Muscle of leg (tissue), 16 donors: ENCODE measurements at places on chromosomes 4 and X. TPM values are rescaled to one million over a fixed set of nuclear protein-coding genes. Genes with fewer than 3 reads are reported as not detected.

- no peak overlapping the region for H3K27ac ChIP-seq
- H3K27me3 ChIP-seq: no peaks in the 10 kb centered on the region
- DNase-seq: no peak
- H3K36me3 ChIP-seq: no peaks in the 10 kb centered on the region
- no peak overlapping the region for H3K4me3 ChIP-seq
Measured at GRCh38 chr4:108979759-108980158, 216.9 kb upstream of the ETNPPL start.

DNA sequence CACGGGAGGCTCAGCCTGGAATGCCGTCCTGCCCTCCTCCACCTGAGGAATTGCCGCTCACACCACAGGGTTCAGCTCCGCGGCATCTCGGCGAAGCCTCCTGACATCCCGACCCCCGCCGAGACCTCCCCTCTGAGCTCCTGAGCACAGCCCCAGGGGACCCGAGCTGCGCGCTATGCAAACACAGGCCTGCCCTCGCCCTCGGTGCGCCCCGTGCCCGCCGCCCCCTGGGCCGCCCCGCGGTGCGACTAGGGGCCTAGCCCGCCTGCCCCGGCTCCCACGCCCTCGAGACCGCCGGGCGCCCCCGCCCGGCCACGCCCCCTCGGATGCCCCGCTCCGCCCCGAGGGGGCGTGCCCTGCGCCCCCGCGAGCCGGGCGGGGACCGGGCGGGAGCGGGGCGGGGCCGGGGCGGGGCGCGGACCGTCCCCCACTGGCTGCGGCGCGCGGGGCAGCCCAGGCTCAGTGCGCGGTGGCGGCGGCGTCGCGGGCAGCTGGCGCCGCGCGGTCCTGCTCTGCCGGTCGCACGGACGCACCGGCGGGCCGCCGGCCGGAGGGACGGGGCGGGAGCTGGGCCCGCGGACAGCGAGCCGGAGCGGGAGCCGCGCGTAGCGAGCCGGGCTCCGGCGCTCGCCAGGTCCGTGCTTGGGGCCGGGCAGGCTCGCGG is at the start of gene FGFR3:
TSS of gene FGFR3 (plus strand) at position 462 of the 664 bp plus-strand sequence. CDS start 642 bp downstream, outside the sequence.
- H3K4me3 ChIP-seq: peak within 1 kb of the TSS; percentile 6
- H3K36me3 ChIP-seq: no peaks in the 10 kb centered on the region
- no peak within 1 kb of the TSS for H3K27ac ChIP-seq
- peaks cover 16% of the 10 kb centered on the region for H3K4me1 ChIP-seq

Gene MAGEA3
- not detected for polyA plus RNA-seq

- peak; percentile 61 for DNase-seq
- peaks cover 19% of the 10 kb centered on the region for H3K27me3 ChIP-seq
- no peaks in the 10 kb centered on the region for H3K4me1 ChIP-seq
- no peak overlapping the region for H3K27ac ChIP-seq
- no peak overlapping the region for H3K4me3 ChIP-seq
- H3K36me3 ChIP-seq: no peaks in the 10 kb centered on the region
Measured at GRCh38 chrX:16559206-16559619, 90.7 kb upstream of the S100G start.

DNA sequence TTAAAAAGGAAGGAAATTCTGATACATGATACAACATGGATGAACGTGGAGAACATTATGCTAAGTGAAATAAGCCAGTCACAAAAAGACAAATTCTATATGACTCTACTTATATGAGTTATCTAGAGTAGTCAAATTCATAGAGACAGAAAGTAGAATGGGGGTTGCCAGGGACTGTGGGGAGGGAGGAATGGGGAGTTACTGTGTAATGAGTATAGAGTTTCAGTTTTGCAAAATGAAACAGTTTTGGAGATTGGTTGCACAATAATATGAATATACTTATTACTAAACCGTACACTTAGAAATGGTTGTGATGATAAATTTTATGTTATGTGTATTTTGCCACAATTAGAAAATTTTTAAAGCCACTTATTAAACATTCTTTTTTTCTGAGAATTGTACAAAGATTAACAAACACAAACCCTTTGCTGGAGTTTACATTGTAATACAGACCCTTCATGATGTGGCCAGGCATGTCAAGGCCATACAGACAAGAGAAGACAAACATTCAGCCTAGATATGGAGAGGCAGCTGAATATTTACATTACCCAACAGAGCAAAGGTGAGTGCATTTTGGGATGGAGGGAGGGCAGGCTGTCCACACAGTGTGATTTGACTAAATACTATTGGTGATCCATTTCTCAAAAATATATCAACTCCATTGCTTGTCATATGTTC is 21.2 kb upstream of the GPC3 start:
- H3K27me3 ChIP-seq: peaks cover 2% of the 10 kb centered on the region
- DNase-seq: no peak
- H3K4me1 ChIP-seq: no peaks in the 10 kb centered on the region
- no peaks in the 10 kb centered on the region for H3K36me3 ChIP-seq
- no peak overlapping the region for H3K27ac ChIP-seq

Gene EDNRA
- polyA plus RNA-seq: 35.3 TPM

Gene CMC4
- 6.6 TPM for polyA plus RNA-seq

- H3K27me3 ChIP-seq: no peaks in the 10 kb centered on the region
- H3K27ac ChIP-seq: no peak overlapping the region
- H3K4me1 ChIP-seq: no peaks in the 10 kb centered on the region
- no peak overlapping the region for H3K4me3 ChIP-seq
Measured at GRCh38 chr4:7096236-7096635, 28.4 kb upstream of the GRPEL1 start.

Gene DCAF16
- polyA plus RNA-seq: 22.4 TPM

DNA sequence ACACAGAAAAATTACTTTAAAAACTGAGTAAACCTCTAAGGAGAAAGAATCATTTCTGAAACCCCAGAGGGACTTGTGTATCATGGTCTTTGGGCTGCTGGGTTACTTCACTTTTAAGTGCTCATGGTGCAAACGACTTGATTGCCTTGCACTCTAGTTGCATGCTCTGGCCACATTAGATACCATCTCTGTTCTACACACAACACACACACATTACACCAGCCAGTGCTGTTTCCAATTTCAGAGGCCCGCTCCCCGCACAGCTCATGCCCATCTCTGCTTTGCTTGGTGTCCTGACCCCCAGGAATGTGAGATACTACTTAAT is 2.1 kb downstream of the PPP3CA start:
- H3K27me3 ChIP-seq: no peaks in the 10 kb centered on the region
- no peaks in the 10 kb centered on the region for H3K36me3 ChIP-seq
- peak overlapping the region; percentile 62 for H3K27ac ChIP-seq
- peaks cover 16% of the 10 kb centered on the region for H3K4me1 ChIP-seq
- DNase-seq: no peak

- H3K27ac ChIP-seq: no peak overlapping the region
- no peaks in the 10 kb centered on the region for H3K4me1 ChIP-seq
- no peaks in the 10 kb centered on the region for H3K27me3 ChIP-seq
- no peaks in the 10 kb centered on the region for H3K36me3 ChIP-seq
Measured at GRCh38 chr4:108385076-108385475, 216.3 kb upstream of the LEF1 start.

DNA sequence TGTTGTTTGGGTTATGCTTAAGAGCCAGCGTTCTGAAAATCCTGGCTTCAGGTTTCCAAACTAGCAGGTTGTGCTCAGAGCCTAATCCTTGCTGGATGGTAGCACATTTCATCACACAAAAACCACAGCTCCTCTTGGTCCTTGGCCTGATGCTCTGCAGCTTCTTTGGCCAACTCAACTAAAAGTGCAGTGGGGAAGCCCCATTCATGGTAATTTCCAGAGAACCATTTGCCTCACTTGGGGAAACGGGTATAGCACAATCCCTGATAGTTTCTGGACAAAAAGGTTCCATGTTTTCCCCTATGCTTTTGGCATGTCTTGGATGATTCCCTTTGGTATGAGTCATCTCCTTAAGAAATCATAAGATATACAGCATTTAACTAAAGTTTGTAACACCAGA is 78.7 kb downstream of the SYNPO2 start:
- H3K36me3 ChIP-seq: no peaks in the 10 kb centered on the region
- no peak for DNase-seq

Gene SULT1E1
- 35.3 TPM for polyA plus RNA-seq

- H3K27me3 ChIP-seq: peaks cover 25% of the 10 kb centered on the region
- no peaks in the 10 kb centered on the region for H3K36me3 ChIP-seq
- no peak for DNase-seq
- no peak overlapping the region for H3K4me3 ChIP-seq
- no peak overlapping the region for H3K27ac ChIP-seq
Measured at GRCh38 chrX:23939203-23939602, 31.4 kb downstream of the CXorf58 start.

- DNase-seq: no peak
- no peak overlapping the region for H3K27ac ChIP-seq
- no peaks in the 10 kb centered on the region for H3K36me3 ChIP-seq
- no peak overlapping the region for H3K4me3 ChIP-seq
Measured at GRCh38 chr4:6313216-6313615, 43.6 kb downstream of the WFS1 start.

Gene FGD1
- polyA plus RNA-seq: 17.5 TPM

DNA sequence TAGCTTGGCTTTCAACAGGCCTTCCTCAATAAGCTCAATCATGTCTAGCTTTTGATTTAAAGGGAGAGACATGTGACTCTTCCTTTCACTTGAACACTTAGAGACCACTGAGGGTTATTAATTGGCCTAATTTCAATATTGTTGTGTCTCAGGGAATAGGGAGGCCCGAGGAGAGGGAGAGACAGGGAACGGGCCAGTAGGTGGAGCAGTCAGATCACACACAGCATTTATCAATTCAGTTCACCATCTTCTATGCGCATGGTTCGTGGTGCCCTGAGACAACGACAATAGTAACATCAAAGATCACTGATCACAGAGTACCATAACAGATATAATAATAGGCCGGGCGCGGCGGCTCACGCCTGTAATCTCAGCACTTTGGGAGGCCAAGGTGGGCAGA is 17.8 kb downstream of the ZNF81 start:
- H3K36me3 ChIP-seq: no peaks in the 10 kb centered on the region
- H3K27ac ChIP-seq: no peak overlapping the region
- H3K4me3 ChIP-seq: no peak overlapping the region
- no peaks in the 10 kb centered on the region for H3K27me3 ChIP-seq

Gene CT45A1
- polyA plus RNA-seq: not detected

Gene ABCG2
- polyA plus RNA-seq: 5.2 TPM

Gene ARHGEF6
- 36.3 TPM for polyA plus RNA-seq

DNA sequence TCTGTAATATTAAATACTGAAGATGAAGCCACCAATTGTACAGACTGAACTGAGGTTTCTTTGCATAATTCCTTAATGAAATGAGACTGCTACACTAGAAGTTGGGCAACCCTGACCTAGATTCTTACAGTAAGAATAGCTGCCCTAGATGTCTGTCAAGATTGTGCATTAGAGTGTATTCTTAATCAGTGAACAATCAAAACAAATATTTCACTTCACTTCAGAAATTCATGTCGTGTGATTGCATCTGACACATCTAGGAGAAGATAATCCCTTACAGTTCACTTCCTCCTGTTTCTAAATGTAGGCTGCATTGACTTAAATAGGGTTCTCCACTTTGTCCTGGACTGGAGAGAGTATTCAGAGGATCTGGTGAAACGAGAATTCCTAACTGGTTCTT is 283.1 kb downstream of the HNRNPD start:
- no peak for DNase-seq
- H3K36me3 ChIP-seq: no peaks in the 10 kb centered on the region
- H3K27me3 ChIP-seq: no peaks in the 10 kb centered on the region
- H3K4me1 ChIP-seq: no peaks in the 10 kb centered on the region
- H3K4me3 ChIP-seq: no peak overlapping the region

DNA sequence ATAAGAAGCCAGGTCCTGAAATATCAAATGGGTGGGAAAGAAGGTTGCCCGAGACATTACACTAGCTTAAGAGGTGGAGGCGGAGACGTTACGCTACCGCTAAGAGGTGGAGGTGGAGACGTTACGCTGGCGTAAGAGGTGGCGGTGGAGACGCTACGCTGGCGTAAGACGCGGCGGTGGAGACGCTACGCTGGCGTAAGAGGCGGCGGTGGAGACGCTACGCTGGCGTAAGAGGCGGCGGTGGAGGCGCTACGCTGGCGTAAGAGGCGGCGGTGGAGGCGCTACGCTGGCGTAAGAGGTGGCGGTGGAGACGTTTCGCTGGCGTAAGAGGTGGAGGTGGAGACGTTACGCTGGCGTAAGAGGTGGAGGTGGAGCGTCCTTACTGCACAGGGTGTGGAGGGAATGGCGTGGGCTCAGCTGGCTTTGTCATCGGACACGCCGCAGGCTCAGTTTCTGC is 12.8 kb downstream of the CYP4V2 start:
- H3K27me3 ChIP-seq: no peaks in the 10 kb centered on the region
- H3K4me3 ChIP-seq: peak overlapping the region; percentile 48
- DNase-seq: no peak
- peak overlapping the region; percentile 85 for H3K27ac ChIP-seq

DNA sequence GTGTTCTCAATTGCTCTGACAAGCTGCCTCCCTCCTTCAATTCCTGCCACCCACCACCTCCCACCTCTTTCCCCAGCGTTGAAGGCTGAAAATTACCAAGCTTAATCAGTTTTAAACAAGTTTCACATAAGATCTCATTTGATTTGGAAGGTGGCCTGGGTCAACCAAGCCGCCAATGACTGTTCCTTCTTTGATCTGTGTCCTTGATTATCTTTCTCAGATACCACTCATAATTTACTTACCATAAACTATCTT is 211.4 kb downstream of the SLIT2 start:
- H3K27ac ChIP-seq: no peak overlapping the region
- DNase-seq: no peak
- H3K4me3 ChIP-seq: no peak overlapping the region
- no peaks in the 10 kb centered on the region for H3K4me1 ChIP-seq

GRCh38 chr4:1752284-1753041 is 31.1 kb downstream of the TACC3 start:
- H3K36me3 ChIP-seq: no peaks in the 10 kb centered on the region
- DNase-seq: no peak
- H3K27ac ChIP-seq: no peak overlapping the region
- peaks cover 40% of the 10 kb centered on the region for H3K4me1 ChIP-seq

DNA sequence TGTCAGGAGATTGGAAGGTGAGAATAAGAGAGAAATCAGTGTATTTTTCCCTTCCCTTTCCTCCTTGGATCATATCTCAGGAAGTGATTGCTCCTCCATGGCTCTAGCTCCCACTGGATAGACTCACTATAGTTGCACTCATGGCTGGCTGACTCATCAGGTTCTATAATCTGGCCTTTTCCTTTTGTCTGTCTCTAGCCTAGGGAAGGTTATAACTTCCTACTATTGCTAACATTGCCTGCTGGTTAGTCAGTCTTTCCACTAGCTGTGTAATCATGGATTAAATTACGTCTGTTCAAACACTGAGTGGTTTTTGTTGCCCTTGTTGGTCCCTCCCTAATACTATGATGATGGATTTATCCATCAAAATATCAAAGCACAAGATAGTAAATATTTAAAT is 195.5 kb upstream of the VEGFC start:
- H3K4me3 ChIP-seq: no peak overlapping the region
- no peak for DNase-seq
- H3K4me1 ChIP-seq: no peaks in the 10 kb centered on the region
- no peaks in the 10 kb centered on the region for H3K27me3 ChIP-seq

DNA sequence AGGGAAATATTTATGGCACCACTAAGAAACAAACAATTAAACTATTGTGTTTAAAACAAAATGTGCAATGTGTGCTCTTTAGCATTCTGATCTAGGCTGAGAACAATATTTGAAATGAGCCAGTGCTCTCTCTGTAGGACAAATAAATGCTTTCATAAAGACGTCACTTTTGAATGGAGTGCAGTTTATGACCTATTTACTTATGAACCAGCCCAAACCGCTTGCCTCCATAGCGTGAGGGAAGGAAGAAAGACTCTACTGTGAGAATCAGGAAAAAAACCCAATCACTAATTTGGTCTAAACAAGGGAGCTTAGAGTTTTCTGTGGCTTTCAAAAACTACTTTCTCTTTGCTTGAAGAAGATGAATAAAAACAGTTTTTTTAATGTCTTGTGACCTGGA is 39.4 kb downstream of the SAT1 start:
- no peak overlapping the region for H3K27ac ChIP-seq
- H3K27me3 ChIP-seq: peaks cover 26% of the 10 kb centered on the region
- no peaks in the 10 kb centered on the region for H3K4me1 ChIP-seq
- peak; percentile 61 for DNase-seq
- H3K36me3 ChIP-seq: no peaks in the 10 kb centered on the region
- no peak overlapping the region for H3K4me3 ChIP-seq

Gene CITED1
- 21.4 TPM for polyA plus RNA-seq
